ENCODE measurements at places on chromosomes 1 and 21. TPM values are rescaled to one million over a fixed set of nuclear protein-coding genes. Genes with fewer than 3 reads are reported as not detected.
A peak's percentile ranks its signal among the peaks of the same experiment; 100 is the strongest.

The SERPINC1 gene
- not detected for total RNA-seq

GRCh38 chr21:37874904-37875780 is 41.1 kb downstream of the KCNJ6 start:
- no peak for DNase-seq

DNA sequence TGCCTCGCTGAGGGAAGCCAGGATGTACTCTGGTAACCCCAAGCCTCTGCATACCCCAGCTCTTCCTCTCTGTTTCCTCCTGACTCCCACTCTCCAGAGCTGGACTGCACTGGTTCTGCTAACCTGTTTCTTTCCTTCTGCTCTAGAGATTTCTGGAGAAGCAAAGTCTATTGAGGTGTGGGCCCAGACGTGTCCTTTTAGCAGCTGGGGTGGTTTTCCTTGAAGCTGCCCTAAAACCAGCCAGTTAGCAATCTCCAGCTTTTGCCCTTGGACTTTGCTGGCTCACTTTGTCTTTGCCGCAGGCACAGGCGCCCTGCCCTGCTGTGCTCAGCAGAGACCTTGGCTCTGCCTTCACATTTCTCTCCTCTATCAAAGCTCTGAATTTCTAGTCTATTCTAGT is 171.8 kb upstream of the IVNS1ABP start:
- DNase-seq: no peak

DNA sequence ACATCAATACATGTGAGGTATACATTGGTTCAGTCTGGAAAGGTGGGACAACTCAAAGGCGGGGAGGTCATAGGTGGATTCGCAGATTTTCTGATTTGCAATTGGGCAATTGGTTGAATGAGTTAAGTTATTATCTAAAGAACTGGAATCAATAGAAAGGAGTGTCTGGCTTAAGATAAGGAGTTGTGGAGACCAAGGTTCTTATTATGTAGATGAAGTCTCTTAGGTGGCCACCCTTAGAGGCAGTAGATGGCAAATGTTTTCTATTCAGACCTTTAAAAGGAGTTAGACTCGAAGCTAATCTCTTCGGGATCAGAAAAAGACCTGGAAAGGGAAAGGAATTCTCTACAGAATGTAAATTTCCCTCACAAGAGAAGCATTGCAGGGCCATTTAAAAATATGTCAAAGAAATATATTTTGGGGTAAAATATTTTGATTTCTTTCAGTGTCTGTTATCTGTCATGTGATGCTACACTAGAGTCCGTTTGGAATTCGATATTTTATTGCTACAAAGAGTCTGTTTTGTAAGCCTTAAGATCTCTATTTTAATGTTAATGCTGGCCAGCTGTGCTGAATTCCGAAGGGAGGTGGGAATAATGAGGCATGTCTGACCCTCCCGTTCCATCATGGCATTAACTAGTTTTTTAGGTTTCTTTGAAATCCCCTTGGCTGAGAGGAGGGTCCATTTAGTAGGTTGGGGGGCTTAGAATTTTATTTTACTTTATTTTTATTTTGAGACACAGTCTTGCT is 265.1 kb downstream of the PTPRU start:
- no peak for DNase-seq

GRCh38 chr1:199700551-199700950 is 327.0 kb upstream of the NR5A2 start:
- DNase-seq: no peak

GRCh38 chr1:62425041-62425440 is 11.8 kb upstream of the USP1 start:
- no peak for DNase-seq

The LENEP gene
- 1.2 TPM for total RNA-seq

DNA sequence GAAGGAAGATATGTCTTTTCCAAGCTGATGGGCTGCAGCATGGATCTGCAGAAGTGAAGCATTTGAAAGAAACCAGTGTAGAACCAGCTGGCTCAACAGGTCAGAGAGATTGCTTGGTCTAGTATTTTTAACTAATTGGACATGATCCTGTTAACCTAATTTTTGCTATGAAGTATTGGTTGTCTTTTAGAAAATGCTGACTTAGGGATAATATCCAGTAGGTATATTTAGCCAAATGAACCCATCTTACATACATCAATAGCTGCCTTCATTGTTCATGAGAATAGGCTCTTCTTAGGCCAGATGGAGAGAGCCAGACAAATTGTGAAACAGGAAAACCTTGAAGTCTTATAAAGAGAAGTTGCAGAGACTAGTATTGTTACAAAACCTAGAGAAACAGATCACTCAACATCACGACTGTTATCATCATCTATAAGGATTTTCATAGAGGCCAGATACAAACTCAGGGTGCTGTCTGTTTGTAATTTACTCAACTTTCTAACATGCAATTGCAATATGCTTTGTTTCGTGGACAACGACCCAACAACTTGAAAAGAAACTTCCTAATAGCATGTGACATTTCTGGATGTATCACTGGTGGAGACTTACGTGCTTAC is 148.2 kb downstream of the DISC1 start:
- DNase-seq: no peak

DNA sequence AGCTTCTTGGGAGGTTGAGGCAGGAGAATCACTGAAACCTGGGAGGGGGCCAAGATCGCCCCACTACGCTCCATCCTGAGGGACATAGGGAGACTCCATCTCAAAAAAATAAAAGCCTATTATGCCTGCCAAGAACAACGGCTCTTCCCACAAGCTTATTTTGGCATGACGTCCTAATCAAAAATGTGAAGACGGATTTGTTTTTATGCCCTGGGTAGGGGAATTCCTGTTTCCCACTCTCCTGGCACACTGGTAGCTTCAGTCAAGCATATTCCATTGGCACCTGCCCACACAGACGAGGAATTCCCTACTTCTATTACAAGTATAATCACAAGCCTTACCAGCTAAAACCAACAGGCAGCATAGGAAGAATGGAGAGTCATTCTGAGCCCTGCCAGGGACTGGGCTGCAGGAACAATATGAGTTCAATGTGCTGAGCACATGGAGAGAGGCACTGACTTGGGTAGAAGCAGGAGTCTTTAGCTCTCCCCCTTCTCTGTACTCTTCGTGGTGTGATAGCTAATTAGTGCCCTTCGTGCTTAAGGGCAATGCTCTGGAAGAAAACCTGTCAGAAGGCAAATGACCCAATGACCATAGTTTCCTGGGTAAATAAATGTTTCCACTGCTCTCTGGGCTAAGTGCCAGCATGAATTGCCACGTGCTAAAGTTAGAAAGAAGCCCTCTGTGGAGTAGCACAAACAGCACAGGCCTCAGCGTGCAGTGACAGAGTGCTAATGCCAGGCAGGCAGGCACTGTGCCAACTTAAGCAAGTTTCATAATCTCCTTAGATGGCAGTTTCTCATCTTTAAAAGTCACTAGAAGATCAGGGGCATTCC is 16.8 kb downstream of the TNFSF4 start:
- peak; percentile 80 for DNase-seq

GRCh38 chr1:244815600-244816099 is 19.8 kb upstream of the COX20 start:
- no peak for DNase-seq

GRCh38 chr1:64523413-64524337 is 53.7 kb downstream of the CACHD1 start:
- no peak for DNase-seq

DNA sequence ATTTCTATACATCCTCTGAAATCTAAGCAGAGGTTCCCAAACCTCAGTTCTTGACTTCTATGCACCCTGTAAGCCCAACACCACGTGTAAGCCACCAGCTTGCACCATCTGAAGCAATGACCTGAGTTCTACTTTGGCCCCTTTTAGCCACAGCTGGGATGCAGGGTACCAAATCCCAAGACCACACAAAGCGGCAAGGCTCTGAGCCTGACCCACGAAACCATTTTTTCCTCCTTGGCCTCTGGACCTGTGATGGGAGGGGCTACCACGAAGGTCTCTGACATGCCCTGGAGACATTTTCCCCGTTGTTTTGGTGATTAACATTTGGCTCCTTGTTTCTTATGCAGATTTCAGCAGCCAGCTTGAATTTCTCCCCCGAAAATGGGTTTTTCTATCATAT is 38.8 kb downstream of the STXBP3 start:
- DNase-seq: peak; percentile 28

DNA sequence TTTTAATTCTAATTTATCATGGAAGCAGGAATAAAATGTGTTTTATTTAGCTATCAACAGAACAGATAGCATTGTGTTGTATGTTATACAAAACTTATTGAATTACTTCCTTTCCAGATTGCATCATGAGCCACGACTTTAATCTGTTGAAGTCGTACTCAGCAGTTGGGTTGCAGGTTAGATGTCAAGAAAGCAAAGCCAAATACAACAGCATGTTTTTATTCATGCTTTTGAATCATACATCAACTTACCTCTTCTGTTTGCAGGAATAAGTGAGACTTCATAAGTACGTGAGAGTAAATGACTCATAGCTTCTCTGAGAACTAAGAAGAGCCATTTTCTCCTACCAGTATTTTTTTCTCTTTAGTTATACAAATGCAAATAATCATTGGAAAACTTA is 110.8 kb upstream of the ADGRL4 start:
- no peak for DNase-seq

- no peak for DNase-seq
These were observed 7.6 kb upstream of the LYST start for GRCh38 chr1:235874261-235874660.

The CD5L gene
- total RNA-seq: not detected

DNA sequence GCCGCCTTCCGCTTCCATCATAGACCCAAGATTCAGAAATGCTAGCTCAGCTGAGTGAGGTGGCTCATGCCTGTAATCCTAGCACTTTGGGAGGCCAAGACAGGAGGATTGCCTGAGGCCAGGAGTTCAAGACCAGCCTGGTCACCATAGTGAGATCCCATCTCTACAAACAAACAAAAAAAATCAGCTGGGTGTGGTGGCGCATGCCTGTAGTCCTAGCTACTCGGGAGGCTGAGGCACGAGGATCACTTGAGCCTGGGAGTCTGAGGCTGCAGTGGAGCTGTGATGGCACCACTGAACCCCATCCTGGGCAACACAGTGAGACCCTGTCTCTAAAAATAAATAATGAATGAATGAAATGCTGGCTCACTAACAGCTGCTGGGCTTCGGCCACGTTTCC is 39.7 kb downstream of the TOMM20 start:
- DNase-seq: no peak

DNA sequence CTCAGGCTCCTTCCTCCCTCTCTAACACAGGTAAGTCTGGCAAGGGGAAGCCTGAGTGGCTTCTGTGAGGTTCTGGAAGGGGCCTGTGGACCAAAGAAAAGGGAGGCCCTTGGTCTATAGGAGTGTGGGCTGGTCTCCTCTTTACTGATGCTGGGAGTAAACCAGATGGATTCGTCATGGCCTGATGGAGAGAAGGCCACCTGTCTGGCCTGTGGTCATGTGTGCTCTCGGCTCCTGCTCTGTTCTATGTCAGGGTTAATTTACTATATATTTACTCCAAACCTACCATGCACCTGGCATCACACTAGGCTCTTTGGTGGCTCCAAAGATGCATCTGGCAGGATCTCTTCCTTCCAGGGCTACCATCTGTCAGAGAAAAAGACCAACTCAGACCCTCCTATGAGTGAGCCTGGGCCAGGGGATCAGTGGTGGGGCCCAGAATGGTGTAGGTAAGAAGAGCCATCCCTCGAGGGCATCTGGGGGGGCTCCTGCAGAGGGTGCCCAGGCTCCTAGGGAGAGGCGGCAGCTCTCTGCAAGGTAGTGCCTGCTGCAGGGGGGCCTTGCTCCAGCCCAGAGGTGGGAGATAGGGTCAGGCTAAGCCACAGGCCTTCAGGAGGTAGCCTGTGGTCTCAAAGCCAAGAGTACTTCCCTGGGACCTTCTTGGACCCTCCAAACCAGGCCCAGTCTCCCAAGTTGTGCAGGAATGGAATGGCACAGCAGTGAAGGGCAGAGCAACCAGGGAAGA is 68.2 kb upstream of the SELENON start:
- DNase-seq: no peak

- DNase-seq: no peak
These were observed 8.1 kb downstream of the FOXD3 start for GRCh38 chr1:63330331-63330916.

- no peak for DNase-seq
These were observed 775 bp downstream of the MMEL1 start for GRCh38 chr1:2632051-2632430.

The MPZ gene
- total RNA-seq: 0.43 TPM

The LINGO4 gene
- total RNA-seq: not detected

The FMO4 gene
- 0.61 TPM for total RNA-seq

DNA sequence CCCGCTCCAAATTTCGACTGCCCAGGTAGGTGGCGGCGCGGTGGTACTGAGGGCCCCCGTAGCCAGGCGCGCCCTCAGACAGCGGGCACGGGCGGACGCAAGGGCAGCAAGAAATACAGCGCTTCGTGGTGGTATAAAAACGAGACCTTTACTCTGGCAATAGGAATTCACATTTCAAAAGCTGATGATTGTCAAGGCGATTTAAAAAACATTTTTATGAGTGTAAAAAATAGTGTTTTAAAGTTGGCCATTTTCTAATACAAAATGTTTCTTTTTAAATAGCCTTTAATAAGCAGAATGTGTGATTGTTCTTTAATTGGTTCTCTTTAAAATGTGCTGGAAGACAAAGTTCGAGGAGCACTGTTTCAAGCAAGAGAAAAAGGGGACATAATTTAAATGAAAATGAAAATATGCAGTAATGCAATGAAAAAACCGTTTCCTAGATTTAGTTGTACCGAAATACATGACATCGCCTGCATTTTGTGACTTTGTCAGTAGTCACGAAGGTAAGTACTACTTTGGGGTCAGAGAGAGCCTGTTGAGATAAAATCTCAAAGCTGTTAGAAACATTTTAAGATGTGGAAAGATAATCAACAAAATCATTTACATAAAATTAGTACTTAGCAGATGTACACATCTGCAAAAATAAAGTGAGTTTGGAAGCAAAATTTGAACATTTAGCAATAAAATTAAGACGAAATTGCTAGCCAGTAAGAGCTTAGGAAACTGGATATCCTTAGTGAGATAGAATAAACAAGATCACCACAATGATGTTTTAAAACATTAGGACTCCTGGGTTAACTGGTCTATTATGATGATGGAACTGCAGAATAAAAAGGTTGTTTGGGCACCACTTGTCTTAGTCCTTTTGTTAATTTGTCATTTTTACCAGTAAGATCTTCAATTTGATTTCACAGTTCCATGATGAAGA is 1.1 kb upstream of the PSMG1 start:
- no peak for DNase-seq

The ERVH48-1 gene
- total RNA-seq: not detected

The C1orf116 gene
- 30.2 TPM for total RNA-seq

DNA sequence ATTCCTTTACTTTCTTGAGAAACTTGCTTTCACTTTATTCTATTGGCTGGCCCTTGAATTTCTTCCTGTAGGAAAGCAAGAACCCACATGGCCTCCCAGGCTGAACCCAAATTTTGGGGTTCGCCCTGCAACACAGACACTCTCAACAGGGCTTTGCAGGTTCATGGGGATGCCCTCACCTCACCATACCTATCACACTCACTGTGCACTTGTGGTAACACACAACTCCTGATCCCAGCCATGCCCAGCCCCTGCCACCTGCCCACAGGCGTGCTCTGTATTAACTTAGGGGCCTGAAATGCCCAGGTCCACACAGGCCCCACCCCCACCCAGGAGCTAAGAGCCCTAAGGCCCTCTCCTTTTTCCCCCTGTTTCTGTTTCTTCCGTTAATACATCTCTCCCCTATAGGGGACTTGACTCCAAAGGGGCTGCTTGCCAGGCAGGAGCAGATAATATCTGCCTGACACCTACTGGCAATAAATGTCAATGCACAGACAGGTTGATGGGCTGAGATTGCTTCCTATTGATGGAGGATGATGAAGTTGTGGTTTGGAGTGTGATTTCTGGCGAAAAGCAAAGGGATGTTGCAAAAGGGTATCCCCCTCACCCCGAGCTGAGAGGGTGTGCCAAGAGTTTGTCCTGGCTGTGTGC is 171.5 kb downstream of the AJAP1 start:
- DNase-seq: no peak

GRCh38 chr1:234734869-234735268 is 124.9 kb upstream of the IRF2BP2 start:
- no peak for DNase-seq
